Activated T-cell treated with anti-CD3 and anti-CD28 coated beads, Interleukin-2, amount 50 U/mL, for 1 hour (primary cell): ENCODE measurements at places on chromosomes 13 and 19.

DNA sequence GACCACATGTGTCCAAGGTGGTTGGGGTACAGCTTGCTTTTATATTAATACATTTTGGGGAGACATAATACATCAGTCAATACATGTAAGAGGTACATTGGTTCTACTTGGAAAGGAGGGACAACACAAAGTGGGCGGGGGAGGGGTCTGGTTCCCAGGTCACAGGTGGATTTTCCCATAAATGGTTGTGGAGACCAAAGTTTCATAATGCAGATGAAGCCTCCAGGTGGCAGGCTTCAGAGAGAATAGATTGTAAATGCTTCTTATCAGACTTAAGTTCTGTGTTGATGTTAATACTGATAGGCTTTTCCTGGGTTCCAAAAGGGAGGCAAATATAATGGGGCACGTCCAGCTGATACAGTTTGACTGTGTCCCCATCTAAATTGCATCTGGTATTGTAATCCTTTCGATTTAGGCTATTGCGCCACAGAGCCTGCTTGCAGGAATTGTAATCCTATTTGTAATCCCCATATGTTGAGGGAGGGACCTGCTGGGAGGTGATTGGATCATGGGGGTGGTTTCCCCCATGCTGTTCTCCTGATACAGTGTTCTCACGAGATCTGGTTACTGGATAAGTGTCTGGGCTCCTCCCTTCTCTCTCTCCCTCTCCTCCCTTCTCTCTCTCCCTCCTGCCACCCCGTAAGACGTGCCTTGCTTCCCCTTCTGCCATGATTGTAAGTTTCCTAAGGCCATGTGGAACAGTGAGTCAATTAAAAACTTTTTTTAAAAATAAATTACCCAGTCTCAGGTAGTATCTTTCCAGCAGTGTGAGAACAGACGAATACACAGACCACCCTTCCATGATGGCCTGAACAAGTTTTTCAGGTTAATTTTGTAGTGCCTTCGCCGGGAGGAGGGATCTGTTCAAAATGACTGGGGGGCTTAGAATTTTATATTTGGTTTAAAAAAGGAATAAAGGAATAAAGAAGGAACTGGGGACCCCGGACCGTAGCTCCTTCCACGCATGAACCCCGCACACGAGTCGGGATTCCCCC lies 44.9 kb downstream of the ZNF823 start:
- DNase-seq: no peak

DNA sequence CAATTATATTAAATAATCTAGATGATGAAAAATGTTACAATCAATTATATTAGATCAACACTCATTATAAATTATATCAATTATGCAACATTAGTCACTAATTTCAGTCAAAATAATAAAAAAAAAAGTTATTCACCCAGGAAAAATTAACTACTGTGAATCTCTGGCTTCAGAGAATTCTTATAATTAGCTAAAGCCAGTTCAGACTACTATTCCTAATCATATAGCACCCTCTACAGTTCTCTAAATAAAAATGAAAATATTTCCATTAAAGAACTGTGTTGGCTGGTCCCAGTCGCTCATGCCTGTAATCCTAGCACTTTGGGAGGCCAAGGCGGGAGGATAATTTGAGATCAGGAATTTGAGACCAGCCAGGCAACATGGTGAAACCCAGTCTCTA lies 33.0 kb downstream of the XPO4 start:
- no peak for DNase-seq

- DNase-seq: no peak
Observed at GRCh38 chr13:104286566-104287290, 1220.5 kb upstream of the SLC10A2 start.

GRCh38 chr13:68030152-68030809 lies 800.1 kb upstream of the PCDH9 start:
- DNase-seq: no peak

- DNase-seq: no peak
Observed at GRCh38 chr13:31356991-31357390, 157.2 kb downstream of the B3GLCT start.
